ENCODE measurements at places on chromosomes 6 and 20. TPM values are rescaled to one million over a fixed set of nuclear protein-coding genes. Genes with fewer than 3 reads are reported as not detected.
A peak's percentile ranks its signal among the peaks of the same experiment; 100 is the strongest.

GRCh38 chr6:128560966-128561365 is 40.6 kb upstream of the PTPRK start:
- no peak overlapping the region for H3K27ac ChIP-seq
- H3K27me3 ChIP-seq: no peaks in the 10 kb centered on the region
- H3K4me1 ChIP-seq: no peaks in the 10 kb centered on the region
- DNase-seq: no peak

Gene EYA2
- polyA plus RNA-seq: not detected

- no peaks in the 10 kb centered on the region for H3K27me3 ChIP-seq
- no peak for DNase-seq
- H3K27ac ChIP-seq: peak overlapping the region; percentile 82
- no peaks in the 10 kb centered on the region for H3K36me3 ChIP-seq
These were observed 83.5 kb downstream of the ZHX3 start for GRCh38 chr20:41234041-41234440.

- DNase-seq: peak; percentile 36
- H3K36me3 ChIP-seq: no peaks in the 10 kb centered on the region
- no peaks in the 10 kb centered on the region for H3K4me1 ChIP-seq
- peak overlapping the region; percentile 89 for H3K27ac ChIP-seq
- no peaks in the 10 kb centered on the region for H3K27me3 ChIP-seq
- peak overlapping the region; percentile 58 for H3K4me3 ChIP-seq
These were observed 54.5 kb downstream of the TRIM38 start for GRCh38 chr6:26016963-26017631.

Gene KHDC1
- polyA plus RNA-seq: 0.16 TPM

GRCh38 chr6:168149015-168149414 is 70.0 kb upstream of the FRMD1 start:
- no peaks in the 10 kb centered on the region for H3K36me3 ChIP-seq
- H3K27ac ChIP-seq: no peak overlapping the region
- no peak overlapping the region for H3K4me3 ChIP-seq
- H3K4me1 ChIP-seq: no peaks in the 10 kb centered on the region
- DNase-seq: peak; percentile 22

DNA sequence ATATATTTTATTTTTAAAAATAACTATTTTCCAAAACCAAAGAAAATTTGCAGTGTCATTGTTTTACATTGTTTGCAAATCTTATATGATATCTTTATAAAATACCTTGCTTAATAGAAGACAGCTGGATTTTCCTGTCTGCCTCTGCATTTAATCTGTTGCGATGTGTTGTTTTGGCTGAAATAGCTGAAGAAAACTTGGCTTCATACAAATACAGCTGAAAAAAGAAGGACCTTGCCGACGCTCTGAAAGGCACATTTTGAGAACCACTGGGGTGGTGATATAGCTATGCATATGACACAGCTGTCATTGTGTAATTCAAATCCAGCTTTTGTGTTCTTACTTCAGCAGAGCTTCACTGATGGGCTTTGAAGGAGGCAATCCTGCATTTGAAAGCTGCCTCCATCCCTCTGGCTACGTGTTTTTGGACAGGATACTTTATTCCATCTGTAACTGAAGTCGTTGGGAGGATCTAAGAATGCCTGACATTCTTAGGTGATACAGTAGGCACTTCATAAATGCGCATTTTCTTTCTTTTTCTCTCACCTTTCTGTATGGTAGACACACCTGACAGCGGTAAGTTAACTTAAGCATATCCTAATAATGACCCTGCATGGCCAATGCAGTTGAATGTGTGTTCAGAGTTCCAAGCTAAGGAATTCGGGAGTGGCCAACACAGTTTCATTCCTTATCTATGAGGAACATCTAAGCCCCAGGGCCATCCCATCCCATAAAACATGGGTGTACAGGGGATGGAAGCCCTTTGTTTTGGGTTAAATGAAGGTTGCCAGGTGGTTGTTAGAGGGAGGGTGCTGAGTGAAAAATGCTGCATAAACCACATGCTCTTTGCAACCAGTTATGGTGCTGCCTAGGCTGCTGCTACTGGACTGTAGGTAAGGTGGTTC is 213.0 kb downstream of the TFAP2A start:
- no peaks in the 10 kb centered on the region for H3K4me1 ChIP-seq
- no peak overlapping the region for H3K27ac ChIP-seq
- H3K4me3 ChIP-seq: no peak overlapping the region
- H3K36me3 ChIP-seq: no peaks in the 10 kb centered on the region
- no peak for DNase-seq
- H3K27me3 ChIP-seq: no peaks in the 10 kb centered on the region

GRCh38 chr6:108804956-108805355 is 43.3 kb upstream of the ARMC2 start:
- no peaks in the 10 kb centered on the region for H3K27me3 ChIP-seq
- H3K27ac ChIP-seq: no peak overlapping the region
- no peaks in the 10 kb centered on the region for H3K4me1 ChIP-seq
- no peak overlapping the region for H3K4me3 ChIP-seq
- no peak for DNase-seq

- no peaks in the 10 kb centered on the region for H3K4me1 ChIP-seq
- DNase-seq: no peak
- H3K36me3 ChIP-seq: no peaks in the 10 kb centered on the region
- H3K27ac ChIP-seq: no peak overlapping the region
- no peak overlapping the region for H3K4me3 ChIP-seq
These were observed 367.6 kb upstream of the JAG1 start for GRCh38 chr20:11041396-11041795.

DNA sequence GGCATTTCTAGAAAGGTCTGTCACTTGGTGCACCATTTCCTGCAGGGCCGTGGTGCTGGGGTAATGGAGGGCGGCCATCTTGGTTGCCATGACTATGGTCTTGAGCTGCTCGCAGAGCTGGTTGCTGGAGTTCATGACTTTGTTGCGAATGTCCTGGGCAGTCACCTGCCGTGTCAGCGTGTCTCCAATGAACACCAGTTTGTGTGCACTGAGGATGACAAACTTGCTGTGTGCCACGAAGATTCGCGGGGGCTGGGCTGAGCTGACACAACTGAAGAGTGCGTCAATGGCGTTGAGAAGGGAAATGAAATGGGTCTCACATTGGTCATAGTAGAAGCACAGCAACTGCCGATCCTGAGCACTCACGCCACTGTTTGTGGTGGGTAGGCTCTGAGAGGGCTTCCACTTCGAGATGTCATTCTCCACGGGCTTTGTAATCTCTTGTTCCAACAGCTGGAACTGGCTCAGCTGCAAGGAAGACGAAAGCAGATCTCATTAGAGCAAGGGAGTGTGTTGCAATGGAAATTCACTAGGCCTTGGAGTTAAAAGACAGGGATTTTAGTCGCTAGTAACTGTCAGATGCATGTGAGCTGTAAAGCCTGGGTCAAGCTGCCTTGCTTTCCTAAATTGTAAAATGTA is 47.1 kb downstream of the NEDD9 start:
- peaks cover 11% of the 10 kb centered on the region for H3K36me3 ChIP-seq
- H3K4me3 ChIP-seq: no peak overlapping the region
- no peaks in the 10 kb centered on the region for H3K27me3 ChIP-seq
- DNase-seq: no peak
- H3K27ac ChIP-seq: no peak overlapping the region

All from liver (tissue), 10 donors.